Stimulated activated CD8-positive, alpha-beta memory T cell treated with anti-CD3 and anti-CD28 coated beads, Interleukin-4, amount 100 ng/mL, for 24 hours (primary cell): ENCODE measurements at places on chromosomes 11 and 22.

- DNase-seq: no peak
Measured at GRCh38 chr22:24386937-24387471, 40.4 kb upstream of the ADORA2A start.

DNA sequence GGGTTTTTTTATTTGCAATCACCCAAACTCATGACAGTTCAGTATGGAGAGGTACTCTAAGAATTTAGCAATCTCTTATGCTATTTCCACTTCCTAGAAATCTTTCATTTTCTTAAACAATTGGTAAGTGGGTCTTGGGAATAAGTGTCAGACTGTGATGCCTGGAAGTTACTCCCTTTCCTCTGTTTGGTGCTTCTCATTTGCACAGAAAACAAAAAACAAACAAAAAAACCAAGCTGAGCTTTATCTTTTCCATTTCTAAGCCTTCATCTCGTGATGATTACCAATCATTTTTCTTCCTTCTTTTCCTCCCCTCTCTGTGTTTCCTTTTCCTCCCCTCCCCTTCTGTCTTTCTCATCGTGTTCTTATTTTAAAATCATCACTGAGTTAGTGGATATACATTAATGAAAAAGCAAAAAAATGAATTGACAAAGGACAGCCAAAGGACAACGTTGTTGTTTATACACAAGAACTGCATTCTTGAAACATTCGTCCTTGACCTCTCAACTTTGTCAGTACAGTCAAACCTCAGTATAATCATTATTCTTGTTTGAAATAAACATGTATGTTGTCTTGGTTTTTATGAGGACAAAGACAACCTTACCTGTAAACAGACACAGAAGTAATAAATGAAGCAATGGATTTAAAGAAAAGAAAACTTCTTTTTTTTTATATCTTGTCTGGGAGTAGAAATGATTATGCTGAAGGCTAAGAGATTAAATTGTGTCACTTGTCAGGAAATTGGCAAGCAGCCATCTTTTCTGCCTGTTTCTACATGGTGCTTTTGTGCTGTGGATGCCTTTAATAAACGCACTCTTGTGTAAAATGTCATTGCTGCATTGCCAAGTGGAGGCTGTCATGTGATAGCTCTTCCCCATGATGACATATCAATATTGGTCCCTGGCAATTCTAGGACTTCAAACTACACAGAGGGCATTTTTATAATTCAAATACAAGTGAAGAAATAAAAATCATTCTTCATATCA, 803.2 kb upstream of the CCDC90B start:
- DNase-seq: no peak

DNA sequence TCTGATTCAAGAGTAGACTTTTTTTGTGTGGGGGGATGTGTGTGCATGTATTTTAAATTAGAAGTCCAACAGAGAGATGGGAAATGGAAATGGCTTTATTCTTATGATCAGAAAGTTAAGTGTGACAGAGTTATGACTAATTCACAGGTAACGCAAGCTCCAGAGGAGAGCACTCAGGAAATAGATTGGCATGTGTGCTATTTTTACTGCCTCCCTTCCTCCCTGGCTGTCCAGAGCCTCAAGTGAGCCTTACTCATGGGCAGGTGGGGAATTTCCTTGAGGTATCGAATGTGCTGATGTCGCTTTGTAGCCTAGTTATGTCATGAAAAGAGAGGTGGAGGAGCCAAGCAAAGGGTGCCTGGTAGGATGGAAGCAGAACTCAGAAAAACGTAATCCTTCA, 70.3 kb upstream of the BDNF start:
- DNase-seq: no peak

DNA sequence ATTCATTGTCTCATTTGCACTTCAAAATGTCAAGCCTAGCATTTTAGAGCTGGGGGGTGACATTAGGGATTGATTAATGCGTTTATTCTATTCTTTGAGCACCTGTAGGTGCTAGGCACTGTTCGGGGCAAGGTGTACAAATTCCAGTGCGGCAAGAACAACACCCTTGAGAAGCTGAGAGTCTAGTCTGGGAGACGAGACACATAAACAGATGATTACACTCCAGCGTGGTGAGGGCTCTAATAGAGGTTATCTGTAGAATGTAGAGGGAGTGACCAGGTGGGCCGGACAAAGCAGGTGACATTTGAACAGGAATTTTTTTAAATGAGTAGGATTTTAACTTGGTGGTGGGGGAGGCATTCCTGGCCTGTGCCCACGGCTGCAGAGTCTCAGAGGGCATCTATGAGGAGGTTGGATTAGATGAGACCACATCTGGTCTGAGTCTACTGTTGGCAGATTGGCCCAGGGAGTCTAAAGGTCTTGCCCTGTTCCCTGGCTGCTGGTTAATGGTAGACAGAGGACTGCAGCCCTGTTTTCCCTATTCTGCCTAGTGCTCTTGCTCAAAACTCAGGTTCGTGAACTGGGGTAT, 970 bp downstream of the CAT start:
- DNase-seq: no peak

DNA sequence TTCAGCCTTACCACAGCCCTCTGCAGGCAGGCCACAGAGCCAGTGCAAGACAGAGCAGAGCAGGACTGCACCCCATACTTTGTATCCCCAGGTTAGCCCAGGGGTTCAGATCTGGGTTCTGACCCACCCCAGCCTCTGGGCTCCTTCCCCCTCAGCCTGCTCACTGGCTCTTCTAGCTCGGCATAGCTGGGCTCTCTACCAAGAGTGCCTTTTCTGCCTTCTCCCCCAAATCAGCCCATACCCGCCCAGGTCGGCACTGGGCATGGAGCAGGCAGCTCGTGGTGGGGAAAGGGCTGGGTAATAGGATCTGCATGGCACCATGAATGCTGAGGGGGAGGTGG, 8.3 kb downstream of the RELT start:
- DNase-seq: no peak

GRCh38 chr11:1303126-1303821, 6.2 kb downstream of the TOLLIP start:
- DNase-seq: no peak

DNA sequence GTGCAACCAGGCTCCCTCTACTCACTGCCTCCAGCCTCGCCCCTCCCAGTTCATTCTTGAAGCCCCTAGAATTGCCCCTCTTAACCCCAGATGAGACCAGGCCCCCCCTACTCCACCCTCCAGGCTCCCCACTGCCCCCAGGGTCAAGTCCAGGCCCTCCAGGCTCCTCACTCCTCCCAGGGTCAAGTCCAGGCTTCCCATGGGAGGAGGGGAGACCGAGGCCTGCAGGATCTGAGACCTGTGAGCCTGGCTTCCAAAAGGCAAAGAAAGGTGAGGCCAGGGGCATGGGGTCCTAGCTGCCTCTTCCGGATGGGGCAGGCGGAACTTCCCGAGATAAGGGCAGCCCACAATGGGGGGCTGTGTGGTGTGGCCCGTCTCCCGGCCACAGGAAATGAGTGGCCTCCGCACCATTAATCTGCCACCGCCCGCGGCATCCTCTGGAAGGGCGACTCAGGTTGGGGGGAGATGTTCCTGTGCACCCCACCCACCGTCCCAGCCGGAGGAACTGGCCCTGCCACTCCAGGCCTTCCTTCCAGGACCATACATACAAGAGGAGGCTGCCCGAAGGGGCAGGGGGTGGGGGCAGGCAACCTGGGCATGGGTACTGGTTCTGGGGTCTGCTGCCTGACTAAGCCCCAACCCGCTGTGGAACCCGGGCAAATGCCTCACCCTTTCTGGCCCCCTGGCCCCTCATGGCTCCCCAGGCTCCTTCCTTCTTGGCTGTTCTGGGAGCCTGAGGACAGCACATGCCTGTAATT, 35.1 kb upstream of the WNT11 start:
- no peak for DNase-seq

DNA sequence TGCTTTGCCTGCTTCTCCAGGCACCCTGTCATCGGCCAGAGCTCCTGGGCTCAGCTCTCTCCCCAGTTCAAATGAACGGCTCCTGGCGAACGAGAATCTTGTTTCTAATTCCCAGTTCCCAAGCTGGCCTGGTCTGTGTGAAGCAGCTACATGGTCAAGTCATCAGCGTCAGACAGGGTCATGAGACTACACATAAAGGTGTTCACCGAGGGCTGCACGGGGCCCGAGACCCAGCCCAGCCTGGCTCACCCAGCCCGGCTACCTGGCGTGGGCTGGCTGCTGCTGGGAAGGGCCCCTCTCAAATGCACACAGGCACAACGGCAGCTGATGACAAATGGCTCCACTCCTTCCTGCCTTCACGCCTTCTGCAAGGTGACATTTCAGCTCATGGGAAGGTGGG, 14.6 kb upstream of the CELSR1 start:
- DNase-seq: no peak

DNA sequence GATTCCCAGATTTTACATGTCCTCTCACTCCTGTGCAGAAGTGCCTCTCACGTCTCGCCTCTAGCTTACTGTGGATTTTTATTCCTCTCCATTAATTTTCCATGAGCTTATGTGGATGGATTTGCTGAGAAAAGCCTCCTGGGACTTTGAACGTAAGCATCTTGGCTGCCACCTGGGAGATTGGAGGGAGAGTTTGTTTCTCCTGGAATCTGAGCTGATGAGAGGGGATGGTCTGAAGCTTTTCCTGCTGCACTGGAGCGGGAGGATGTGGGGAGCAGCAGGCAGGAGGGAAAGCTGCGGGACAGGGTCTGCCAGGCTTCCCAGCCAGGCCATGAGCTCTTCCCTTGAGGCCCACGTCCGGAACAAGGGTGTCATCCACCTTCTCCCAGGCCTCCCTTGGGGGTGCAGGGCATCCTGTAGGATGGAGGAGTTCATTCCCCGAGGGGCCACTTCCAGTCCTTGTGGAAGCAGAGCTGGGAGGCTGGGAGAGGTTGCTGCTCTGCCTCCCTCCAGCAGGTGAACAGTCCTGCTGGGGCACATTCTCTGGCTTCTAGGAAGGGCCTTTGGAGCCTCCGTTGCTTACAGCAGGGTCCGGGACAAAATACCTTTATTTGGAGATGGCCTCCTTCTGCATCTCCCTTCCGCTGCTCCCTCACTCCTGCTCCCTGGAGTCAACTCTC, 3.6 kb upstream of the SHANK2 start:
- DNase-seq: no peak

DNA sequence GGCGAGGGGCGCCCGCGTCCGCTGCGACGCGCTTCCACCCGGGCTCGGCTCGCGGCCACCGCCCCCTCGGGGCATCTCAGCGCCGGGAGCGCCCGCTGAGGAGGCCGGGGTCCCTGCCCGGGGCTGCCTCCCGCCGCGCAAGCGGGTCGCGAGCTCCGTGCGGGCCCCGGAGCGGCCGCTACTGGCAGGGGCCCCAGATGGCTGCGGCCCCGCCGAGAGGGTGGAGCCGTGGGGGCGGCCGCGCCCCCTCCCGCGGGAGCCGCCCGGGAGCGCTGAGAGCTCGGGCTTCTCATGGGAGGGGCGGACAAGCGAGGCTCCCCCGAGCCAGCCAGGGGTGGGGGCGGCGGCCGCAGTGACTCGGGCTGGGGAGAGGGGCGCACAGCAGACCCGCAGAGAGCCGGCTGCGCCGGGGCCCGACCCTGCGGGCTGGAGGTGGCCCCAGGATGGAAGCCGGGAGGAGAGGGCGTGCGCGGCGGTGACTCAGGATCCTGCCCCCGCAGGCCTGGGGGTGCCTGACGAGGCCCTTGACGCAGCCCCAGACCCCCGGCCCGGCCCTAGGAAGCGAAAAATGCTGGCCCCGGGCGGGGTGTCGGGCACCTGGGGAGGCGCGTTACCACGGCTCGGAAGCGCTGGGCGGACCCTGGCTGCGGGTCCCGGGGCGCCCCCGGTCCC, 603 bp upstream of the ZFTA start:
- DNase-seq: peak; percentile 25

DNA sequence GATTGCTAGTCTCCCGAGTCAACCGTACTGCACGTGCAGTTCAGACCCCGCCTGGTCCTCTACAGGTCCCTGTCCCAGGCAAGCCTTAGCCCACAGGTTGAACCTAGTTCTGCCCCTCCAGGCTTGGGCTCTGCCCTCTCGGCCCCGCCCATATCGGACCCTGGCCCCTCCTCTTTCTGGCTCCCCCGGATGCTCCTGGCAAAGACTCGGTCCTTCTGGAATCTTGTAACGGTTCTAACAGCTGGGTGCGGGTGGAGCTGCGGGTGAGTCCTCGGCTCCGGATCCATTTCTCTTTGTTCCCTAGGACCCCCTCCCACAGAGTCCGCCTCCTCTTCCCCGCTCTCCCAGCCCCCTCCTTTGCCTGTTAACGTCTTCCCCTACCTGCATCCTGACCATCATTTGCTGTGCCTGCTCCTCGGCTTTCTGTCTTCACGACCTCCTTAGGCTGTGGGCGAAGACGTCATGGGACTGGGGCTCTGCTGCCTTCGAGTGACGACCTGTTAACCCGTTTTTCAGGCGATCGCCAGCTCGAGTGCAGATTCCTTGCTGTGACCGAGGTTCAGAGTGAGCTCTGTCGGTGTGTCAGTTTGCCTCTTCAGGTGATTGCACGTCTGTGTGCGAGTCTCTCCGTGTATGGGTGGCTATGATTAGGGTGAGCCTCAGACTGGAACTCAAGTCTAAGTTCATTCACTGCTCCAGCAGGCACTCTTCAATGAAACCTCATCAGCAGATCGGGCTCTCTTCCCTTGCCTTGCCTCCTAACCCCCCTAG, at the start of gene DNHD1:
TSS of gene DNHD1 (plus strand) at position 212 of the 771 bp plus-strand sequence. CDS start 936 bp downstream, outside the sequence.
- no peak for DNase-seq

DNA sequence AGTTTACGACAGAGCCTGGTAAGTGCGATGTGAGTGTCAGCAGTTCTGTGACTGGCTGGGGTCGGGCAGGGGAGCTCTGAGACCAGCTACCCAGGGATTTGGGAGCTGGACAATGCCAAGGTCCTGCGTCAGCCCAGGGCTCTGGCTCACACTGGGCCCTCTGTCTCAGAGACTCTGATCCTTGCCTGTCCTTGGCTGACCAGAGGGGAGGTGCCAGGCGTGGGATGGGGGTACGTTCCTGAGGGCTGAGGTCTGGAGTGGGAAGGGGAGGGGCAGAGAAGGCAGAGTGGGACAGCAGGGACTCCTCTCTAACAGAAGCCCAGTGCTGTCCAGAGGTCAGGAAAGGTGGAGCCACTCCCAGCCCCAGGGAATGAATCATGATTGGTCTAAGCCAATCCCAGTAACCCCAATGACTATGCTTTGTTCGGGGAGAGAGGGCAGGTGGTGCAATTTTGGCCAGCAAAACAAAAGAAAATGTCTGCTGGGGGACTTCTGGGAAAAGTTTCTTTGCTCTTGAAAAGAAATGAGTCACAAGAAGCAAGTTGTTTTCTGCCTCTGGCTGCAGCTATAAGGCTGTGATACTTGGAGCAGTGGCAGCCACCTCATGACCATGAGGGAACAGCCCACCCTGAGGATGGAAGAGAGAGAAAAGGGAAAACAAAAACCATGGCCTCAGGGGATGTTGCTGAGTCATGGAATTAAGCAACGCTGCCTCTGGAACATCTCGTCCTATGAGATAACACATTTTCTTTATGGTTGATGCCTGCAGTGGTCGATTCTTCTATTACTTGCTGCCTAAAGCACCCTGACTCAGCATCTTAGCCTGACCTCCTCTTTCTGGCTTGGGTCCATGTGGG, 108.3 kb downstream of the CHST1 start:
- DNase-seq: no peak

GRCh38 chr22:39556970-39557841, 13.3 kb upstream of the CACNA1I start:
- DNase-seq: peak; percentile 26
